ENCODE measurements at places on chromosomes 7 and 10.

DNA sequence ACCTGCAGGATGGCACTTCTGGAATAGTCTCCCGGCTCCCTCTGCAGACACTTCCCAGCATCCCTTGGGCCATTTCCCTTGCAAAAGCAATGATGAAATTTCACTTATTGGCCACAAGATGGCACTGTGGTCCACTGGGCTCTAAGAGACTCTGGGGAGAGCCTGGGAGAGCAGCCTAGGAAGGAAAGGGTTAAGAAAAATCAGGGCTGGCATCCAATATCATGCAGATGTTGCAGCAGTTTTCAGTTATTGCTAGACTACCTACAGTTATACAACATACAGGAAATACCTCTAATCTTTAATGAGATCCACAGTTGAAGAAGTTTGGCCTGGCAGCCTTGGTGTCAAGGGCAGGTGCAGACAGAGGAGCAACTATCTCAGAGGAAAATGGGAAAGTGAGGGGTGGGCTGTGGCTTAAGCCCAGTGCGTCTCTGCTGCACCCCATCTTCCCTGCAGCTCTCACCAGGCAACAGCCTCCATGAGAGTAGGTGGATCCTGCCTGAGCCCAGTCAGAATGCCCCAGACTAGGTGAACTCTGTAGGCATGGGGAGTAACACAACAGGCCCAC is 100.2 kb upstream of the PRSS58 start:
- DNase-seq = peak; percentile 54

DNA sequence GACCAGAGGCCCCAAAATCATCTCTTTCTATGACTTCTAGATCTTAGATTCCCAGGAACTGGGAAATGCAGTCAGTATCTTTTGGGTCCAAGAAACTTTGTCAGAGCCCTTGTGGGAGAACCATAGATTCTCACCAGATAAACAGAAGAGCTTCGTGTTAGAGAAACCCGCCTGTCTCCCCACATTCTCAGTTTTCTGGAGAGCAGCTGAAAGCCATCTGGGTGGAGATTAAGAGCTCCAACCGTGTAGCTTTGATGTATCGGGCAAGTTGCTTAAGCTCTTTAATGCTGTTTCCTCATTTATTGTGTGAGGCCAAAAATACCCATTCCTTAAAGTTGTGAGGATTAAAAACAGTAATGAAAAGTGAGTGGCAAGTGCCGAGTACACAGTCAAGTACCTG is 107.6 kb downstream of the WDR37 start:
- DNase-seq = no peak

DNA sequence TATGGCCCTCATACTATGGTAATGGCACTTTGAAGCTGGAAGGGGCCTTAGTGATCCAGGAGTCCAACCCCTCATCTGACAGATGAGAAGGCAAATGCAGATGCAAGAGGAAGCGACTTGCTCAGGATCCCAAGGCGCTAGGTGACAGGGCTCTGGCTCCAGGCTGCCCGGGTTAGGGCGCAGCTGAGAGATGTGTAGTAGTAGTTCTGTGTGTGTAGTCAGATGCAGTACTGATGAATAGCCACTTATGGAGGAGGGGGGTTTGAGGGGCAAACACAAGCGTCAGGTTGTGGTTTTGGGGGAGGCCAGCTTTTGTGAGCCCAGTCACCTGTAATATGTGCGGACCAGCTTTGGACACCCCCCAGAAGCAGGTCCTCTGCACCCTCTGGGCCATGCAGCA is 4.8 kb downstream of the ADRA2A start:
- no peak for DNase-seq

DNA sequence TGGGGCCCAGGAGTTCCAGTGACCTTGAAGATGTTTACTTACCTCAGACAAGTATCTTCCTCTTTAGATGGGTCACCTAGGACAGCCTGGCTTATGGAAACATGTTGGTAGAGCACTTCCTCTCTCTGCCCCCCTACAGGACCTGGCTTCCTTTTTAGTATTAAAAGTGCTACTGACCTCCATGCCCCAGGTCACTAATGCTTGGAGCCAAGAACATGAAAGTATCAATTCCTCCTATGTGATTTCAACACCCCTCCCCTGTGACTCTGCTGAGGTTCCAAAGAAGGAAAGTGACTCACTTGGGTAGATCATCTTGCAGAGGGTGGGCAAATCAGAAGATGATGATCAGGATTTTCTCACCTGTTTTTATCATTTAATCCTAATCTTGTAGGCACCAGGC is 125.3 kb upstream of the CCDC6 start:
- peak; percentile 8 for DNase-seq

GRCh38 chr10:96013956-96014355 is 29.4 kb upstream of the CCNJ start:
- DNase-seq = no peak

DNA sequence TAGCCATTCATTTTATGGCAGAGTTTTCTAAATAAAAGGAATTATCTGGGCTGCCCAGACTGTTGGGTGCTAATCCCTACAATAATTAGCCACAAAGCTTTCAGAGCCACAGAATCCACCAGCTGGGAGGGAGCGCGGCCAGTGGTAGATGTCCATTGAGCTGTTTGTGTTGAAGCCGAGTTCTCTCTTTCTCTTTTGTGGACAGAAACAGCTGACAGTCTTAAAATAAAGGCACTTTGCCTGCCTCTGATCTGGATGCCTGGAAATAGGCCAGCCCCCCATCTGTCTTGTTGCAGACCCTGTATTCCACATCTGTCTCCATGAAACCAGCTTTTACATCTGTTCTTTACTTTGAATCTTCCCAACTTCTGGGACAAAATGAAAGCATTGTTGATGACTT is 66.1 kb downstream of the MTPN start:
- peak; percentile 33 for DNase-seq

DNA sequence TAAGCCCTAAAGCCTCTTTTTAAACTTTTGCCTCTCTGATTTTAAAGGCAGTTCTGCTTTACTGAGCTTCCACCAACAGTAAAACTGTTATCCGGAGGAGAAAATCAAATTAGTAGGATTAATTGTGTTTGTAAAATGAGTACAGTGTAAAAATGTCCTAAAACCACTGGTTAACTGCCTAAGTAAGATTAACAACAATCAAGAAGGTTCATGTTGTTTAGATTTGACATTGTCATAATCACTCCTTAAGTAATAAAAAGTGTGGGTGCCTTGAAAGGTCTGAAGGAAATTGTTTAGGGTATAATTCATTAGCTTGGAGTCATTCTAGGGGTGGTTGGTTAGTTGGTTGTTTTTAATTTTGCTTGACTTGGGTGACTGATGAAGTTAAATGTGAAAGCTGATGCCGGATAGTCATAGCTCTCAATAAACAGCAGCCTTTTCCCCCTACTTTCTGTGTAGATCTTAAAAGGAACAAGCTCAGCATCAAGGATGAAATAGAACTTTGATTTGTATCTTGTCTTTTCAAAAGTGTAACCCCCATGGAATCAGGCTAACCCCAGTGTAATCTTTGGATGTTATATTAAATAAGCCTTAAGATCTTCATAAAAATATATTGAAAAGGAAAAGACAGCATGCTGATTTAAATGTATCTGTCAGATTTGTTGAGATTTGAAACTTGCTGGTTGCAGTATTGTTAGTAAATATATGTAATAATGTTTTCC is 148.3 kb downstream of the ARID5B start:
- no peak for DNase-seq

GRCh38 chr10:30432622-30433305 is 1.2 kb upstream of the MAP3K8 start:
- no peak for DNase-seq

DNA sequence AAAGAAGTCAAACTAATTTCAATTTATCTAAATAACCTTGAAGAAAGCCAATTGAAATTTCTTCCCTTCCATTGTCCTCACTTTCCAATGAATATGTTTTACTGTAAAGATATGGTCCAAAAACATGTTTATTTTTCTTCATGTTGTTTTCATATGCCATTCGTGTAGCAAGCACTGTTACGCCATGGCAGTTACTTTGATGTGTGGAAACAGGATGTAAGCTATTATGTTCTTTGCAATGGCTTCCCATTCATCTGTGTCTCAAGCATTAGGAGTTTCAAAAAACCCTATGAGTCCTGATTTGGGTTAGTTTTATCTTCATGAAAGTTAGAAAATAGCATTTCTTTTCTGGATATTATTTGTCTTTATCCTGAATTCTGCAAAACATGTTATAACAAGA is 31.0 kb downstream of the GPR141 start:
- DNase-seq = no peak

DNA sequence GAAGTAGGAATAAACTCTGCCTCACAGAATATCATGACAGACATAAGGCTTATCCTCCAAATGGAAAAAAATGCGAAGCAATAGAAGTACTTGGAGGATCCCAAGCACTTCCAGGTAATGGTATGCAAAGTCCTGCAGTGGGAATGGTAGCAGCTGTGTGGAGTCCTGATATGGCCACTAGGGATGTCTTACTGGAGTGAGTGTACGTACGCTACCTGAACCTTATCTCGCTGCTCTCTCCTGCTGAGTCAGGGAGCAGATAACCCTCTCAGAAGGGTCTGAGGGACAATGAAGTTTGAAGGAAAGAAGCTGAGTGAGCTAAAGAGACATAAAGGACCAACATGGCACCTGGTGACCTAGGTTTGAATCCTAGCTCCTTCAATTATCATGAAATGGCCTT is 42.2 kb downstream of the CH25H start:
- no peak for DNase-seq

DNA sequence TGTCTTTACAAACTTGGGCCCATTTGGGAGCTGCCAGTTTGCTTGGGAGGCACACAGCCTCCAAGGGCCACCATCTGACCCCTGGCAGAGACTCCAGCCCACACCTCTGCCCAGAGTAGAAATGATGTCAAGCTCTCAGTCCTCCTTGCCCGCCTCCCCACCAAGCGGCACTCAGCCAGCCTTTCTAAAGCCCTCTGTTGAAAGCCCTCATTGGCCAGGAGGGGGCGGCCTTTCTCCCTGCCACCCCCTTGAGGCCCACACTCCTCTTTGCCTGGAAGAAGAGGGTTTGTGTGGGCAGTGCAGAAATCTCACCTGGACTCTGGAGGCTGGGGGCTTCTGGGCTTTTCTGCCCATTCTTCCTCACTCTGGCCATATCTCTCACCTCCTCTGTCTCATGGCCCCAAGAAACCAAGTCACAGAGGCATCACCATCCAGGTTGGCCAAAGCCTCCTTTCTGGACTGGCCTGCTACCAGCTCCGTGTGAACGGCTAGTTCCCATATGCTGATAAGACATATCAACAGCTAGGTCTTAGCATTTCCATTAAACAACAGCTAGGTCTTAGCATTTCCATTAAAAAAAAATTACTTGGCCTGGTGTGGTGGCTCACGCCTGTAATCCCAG is 36.1 kb downstream of the UBTD1 start:
- DNase-seq = no peak

GRCh38 chr10:110802090-110802489 is 69.6 kb upstream of the PDCD4 start:
- peak; percentile 63 for DNase-seq

GRCh38 chr10:20743942-20744341 is 153.2 kb downstream of the NEBL start:
- no peak for DNase-seq

- DNase-seq = no peak
Observed at GRCh38 chr7:4025210-4025609, 656.9 kb upstream of the FOXK1 start.

Data from skeletal muscle cell (primary cell).